ENCODE measurements at places on chromosomes 3 and 15.

GRCh38 chr15:55669270-55669669, 73.7 kb downstream of the PRTG start:
- no peak for DNase-seq

GRCh38 chr15:26028086-26028740, 165.1 kb upstream of the ATP10A start:
- no peak for DNase-seq

DNA sequence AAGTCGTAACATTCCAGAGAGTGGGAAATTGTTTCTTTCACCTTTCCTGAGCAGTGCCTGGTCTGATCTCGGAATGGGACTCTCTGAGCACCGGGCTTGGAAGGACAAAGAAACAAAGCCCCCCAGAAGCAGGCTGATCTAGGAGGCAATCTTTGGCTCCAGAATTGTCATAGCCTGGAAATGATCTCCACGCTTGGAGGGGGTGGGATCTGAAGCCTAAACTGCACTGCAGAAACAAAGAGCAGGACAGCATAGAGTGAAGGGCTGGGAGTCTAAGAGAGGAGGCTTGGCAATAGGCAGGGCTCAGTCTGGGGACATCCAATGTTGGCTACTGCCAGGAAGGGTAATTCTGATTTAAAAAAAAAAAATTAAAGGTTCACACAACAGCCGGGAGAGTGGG, 1.9 kb downstream of the CRABP1 start:
- DNase-seq = no peak

DNA sequence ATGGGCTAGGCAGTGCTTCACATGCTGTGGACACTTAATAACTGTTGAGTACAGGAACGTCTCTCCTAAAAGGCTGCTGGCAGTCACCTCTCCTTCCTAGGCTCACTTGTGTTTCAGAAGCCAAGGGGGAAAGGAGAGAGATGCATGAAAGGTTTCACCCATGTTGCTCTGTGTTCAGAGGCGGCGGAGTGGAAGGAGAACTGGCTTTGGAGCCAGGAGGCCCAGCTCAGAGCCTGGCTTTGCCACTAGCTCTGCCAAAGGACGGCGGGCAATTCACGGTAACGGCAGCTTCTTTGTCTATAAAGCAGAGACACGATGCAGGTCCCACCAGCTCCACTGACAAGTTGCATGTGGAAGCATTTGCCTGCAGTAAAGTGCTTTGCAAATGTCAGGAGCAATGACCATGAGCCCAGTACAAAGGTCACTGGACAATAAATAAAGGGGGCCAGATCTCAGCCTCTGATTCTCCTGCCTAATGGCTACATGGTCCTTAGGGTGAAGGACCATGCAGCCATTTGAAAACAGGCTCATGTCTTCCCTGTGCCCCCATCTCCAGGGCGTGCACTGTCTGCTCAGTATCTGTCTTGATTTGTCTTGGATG, 171.7 kb upstream of the TLE3 start:
- DNase-seq = no peak

GRCh38 chr3:244041-244440, 47.5 kb downstream of the CHL1 start:
- DNase-seq = no peak

- no peak for DNase-seq
Observed at GRCh38 chr3:53258600-53259426, 3.0 kb upstream of the TKT start.
